ENCODE measurements at places on chromosomes 5 and 9.

DNA sequence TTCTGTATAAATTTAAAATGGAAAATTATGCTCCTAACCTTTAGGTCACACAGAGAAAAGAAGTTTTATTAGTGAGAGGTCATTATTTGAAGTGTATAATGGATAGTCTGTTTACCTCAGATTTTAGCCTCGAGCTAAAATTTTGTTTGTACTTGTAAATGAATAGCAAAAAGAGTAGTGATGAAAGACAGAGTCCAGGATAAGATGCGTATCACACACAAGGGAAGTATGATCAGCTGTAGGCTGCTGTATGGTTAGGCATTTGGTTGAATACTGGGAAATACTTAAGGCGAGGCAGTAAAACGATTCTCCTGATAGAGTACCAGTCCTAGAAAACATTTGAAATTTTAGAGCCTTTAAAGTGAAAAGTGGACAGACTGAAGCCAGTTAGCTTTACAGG, 92.7 kb downstream of the FBXL7 start:
- DNase-seq, result no peak

DNA sequence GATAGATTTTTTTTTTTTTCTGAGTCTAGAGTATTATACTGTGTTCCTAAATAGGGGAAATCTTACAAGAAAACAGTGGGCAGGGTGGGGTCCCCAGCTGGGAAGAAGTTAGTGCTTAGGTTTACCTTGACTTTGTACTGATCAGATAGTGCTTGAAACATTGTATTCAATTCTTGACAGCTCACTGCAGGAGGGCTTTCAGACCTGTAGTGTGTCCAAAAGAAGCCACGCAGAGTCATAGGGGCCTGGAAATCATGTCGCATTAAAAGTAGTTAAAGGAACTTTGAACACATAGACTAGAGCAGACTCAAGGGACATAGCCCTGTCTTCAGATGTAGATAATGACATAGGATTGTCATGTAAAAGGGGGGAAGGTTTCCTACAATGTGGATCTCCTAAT, 215.4 kb upstream of the NR4A3 start:
- no peak for DNase-seq

DNA sequence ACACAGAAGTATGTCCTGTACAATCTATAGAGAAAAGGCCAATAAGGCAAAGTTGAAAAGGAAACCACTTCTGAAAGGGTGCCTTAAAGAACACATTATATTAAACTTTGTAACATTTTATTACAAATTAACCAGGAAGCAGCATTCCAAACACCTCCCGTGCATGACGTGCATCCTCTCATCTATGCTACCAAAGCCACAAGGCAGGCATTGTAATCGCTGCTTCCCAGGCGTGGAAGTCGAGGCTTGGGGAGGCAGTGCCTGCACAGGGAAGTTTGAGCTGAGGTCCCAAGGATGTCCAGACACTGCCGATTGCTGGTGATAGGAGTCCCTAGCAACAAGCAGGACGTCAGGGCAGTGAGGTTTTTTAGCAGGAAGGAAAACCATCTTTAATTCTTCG, 44.3 kb upstream of the BARHL1 start:
- no peak for DNase-seq

- DNase-seq, result no peak
Measured at GRCh38 chr9:22840641-22841040, 394.0 kb downstream of the DMRTA1 start.

DNA sequence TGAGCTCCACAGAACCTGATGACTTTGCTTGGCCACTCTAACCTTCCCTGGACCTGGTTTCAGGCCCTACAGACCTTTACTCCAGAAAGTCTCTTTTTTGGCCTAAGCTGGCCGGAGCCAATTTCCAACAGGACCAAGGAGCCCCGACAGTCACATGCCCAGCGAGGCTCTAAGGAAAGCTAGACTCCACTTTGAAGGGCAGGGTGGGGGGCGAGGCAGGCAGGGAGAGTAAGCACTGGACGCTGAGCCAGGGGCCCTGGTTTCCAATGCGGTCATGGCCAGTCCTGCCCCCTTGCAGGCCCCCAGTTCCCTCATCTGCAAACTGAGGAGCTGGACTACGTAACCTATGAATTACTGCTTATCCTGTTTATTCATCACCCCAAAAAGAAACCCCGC, 65.2 kb downstream of the ADAMTS2 start:
- DNase-seq, result no peak

Data from HEK293T (cell line).